ENCODE measurements at places on chromosomes 6 and 20. TPM values are rescaled to one million over a fixed set of nuclear protein-coding genes. Genes with fewer than 3 reads are reported as not detected.

DNA sequence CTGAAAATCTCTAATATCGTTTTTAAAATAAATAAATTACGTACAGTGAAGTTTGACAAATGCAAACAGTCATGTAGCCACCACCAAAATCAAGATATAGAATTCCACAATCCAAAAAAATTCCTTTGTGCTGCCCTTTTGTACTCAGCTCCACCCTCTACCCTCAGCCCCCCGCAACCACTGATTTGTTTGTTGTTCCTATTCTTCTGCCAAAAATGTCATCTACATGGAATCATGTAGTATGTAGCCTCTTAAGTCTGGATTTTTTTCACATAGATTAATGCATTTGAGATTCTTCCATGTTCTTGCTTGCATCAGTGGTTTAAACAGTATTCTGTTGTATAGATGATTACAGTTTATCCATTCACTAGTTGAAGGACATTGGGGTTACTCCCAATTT lies 8.5 kb upstream of the REPS1 start:
- DNase-seq: no peak

DNA sequence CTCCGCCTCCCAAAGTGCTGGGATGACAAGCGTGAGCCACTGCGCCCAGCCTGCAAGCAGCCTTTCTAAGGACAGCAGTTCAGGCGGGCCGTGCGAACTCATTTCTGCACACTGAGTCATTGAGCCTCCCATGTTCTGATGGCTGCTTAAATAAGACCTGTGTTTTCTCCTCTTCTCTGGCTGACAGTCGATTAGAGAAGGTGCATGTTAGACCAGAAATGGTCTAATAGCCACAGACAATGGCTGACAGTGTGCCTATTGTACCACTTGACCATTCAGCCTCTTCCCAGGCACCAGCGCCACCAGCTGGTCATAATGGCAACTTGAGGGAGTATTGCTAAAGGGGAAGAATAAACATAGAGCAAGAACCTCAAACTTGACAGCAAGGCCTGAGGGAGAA lies 6.2 kb downstream of the CST11 start:
- no peak for DNase-seq

DNA sequence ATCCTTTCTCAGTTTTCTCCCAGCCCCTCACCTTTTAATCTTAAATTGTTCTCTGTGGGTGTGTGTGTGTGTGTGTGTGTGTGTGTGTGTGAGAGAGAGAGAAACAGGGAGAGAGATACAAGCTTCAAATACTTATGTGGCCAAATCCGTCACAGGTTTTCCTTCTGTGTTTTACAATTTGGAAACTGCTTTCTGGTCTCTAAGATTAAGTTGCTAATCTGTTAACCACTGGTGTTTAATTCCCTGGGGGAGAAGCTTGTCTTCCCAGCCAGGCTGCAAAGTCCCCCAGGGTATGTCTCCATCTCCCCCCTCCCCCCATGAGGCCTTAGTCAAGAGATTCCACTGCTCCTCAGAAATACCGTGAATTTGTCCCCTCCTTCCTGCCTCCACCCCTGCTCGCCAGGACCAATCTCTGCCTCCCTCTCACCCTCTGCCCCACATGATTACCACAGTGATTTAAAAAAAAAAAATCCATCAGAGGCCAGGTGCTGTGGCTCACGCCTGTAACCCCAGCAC lies 49.0 kb downstream of the RIPOR3 start:
- DNase-seq: no peak

EYA2 gene
- total RNA-seq: 1.5 TPM

LHFPL5 gene
- total RNA-seq: not detected

All from Right ventricle myocardium inferior (tissue), 1 donor.